ENCODE measurements at places on chromosomes 11 and 22.
A peak's percentile ranks its signal among the peaks of the same experiment; 100 is the strongest.

DNA sequence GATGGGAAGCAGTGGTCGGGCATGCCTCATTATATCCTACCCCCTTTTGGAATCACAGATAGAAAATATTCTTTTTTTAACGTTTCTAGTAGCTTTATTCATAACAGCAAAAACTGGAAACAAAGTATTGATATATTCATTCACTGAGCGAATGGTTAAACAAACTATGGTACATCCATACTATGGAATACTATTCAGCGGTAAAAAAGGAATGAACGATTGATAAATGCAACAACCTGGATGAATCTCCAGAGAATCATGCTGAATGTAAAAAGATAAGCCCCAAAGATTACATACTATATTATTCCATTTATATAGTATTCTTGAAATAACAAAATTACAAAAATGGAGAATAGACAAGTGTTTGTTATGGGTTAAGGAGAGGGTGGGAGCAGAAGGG is 7.5 kb upstream of the SULT4A1 start:
- no peak for DNase-seq

DNA sequence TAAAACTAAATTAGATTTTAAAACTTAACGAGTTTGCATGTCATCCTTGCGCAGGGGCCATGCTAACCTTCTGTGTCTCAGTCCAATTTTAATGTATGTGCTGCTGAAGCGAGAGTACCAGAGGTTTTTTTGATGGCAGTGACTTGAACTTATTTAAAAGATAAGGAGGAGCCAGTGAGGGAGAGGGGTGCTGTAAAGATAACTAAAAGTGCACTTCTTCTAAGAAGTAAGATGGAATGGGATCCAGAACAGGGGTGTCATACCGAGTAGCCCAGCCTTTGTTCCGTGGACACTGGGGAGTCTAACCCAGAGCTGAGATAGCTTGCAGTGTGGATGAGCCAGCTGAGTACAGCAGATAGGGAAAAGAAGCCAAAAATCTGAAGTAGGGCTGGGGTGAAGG is 10.6 kb downstream of the LIMK2 start:
- no peak for DNase-seq

DNA sequence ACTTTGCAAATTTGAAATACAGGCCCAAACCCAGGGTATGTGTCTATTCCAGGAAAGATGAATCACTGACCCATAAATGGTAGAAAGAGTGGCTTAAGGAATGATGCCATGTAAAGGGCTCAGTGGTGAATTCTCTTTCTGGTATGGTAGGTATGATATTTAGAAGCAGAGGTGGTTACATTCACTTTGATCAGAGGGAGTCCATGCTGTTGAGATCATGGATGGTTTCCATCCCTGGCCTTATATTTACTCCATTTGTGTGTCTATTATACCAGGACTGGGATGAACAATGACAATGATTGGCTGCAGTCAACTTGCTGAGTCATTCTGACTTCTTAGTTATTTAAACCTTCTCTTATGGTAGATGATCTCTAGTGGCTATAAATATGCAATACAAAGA is 419.8 kb upstream of the LRRC4C start:
- DNase-seq: no peak

DNA sequence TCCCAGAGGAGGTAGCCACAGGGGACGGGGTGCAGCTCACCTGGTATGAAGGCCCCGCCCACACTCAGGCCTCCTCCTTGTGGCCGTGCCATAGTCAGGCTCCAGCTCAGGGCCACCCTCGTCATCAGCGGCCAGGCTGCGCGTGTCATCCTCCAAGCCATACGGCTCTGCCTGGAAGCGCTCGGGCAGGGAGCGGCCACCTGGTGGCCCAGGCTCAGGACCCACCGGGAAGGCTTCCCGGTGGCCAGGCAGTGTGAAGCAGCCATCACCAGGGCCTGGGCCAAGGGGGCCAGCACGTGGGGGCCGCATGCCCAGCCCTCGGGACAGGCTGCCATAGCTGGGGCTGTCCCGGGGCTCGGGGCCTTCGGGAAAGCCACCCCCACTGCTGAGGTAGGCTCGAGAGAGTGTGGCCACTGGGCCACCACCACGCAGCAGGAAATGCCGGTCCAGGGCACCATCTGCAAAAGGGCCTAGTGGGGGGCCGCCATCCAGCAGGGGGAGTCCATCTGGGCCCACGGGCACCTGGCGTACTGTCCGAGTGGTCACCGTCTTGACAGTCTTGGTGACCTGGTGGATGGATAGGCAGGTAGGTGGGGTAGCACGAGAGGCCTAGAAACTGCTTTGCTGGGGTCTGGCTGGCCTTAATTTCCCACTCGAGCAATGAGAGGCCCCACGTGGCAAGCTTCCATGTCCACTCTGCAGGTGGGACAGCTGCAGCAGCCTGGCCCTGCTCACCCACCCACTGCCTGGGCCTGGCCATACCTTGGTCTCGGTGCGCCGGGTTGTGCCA is 35.3 kb downstream of the ARVCF start:
- no peak for DNase-seq

DNA sequence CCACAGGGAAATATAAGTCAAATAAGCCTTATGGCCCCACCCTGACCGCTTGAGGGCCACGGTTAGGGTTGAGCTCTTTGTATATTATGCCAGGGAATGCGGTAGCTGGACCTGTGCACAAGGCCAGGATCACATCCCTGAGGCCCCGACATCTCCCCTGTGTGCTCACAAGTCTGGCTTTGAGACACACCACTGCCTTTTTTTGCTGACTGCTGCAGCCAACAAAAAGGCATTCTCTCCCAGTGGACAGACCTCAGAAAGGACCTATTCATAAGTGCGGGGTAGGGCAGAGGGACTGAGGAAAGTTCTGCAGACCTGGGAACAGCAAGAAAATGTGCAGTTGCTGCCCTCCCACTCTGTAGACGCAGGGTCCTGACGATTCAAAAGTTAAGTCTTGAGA is 3.4 kb upstream of the SIDT2 start:
- DNase-seq: no peak

- DNase-seq: no peak
These were observed 35.3 kb downstream of the BCR start for GRCh38 chr22:23215294-23216241.

GRCh38 chr22:17418890-17419324 is 49.6 kb downstream of the CECR2 start:
- no peak for DNase-seq

GRCh38 chr11:130100381-130101095 is 30.8 kb downstream of the APLP2 start:
- no peak for DNase-seq

GRCh38 chr11:110491577-110492320 is 62.0 kb downstream of the FDX1 start:
- no peak for DNase-seq

GRCh38 chr11:21625982-21626381 is 566.9 kb upstream of the ANO5 start:
- no peak for DNase-seq

GRCh38 chr22:26910845-26911244 is 253.5 kb downstream of the MIAT start:
- DNase-seq: no peak

GRCh38 chr11:90468923-90469322 is 246.1 kb upstream of the CHORDC1 start:
- no peak for DNase-seq

DNA sequence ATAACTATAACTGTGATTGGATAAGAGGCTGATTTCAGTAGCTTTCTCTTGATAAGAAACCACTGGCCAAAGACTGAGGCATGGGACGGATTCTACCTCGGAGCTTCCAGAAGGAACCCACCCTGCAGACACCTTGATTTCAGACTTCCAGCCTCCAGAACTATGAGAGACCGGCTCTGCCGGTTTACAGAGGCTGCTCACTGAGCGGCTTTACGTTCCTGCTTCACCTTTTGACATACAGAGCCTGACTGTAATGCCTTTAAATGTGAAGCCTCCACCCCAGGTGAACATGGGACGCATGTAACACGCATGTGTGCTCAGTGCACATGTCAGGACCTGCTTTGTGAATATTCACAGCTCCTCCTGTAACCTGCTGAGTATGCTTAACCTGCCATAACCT is 361.5 kb downstream of the CTTN start:
- DNase-seq: no peak

DNA sequence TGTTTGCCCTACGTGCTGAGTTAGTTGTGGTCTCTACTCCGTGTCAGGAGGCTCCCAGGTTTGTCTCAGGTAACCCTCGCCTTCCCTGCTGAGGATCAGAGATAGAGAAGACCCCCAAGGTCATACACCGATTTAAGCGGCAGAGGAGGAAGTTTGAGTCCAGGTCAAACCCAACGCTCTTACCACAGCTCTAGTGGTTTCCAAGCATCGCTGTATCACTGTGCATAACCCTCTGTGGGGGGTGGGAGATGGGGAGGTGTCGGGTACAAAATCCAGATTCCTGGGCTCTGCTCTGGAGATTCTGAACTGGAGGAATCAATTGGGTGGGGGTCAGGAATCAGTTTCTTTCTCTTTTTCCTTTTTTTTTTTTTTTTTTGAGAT is 627 bp downstream of the DNAJC4 start:
- DNase-seq: no peak

DNA sequence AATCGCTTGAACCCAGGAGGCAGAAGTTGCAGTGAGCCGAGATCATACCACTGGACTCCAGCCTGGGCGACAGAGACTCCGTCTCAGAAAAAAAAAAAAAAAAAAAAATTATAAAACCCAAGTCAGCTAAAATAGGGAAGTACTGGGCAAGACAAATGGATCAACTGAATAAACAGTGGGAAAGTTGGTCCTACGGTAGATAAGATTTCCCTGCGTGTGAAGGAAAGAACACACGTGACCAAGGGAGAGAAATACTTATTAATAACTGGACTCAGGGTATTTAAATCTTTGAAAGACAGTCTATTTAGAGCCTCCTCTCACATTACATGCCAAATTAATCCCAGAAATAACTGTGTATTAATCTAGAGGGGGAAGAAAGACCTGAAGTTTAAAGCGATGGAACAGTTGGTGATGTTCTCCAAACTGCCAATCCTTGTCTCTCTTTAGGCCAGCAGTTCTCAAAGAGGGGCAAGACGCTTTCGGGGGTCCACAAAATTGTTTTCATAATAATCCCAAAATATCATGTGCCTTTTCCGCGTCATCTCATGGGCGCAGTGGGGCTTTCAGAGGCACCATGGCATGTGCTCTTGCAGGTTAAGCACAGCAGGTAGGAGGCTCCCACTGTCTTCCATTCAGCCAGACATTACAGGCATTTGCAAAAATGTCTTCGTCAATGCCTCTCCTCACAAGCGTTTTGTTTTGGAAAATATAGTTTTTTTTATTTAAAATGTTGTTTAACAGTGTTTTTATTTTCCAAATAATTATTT is 6.6 kb downstream of the RTL6 start:
- no peak for DNase-seq

DNA sequence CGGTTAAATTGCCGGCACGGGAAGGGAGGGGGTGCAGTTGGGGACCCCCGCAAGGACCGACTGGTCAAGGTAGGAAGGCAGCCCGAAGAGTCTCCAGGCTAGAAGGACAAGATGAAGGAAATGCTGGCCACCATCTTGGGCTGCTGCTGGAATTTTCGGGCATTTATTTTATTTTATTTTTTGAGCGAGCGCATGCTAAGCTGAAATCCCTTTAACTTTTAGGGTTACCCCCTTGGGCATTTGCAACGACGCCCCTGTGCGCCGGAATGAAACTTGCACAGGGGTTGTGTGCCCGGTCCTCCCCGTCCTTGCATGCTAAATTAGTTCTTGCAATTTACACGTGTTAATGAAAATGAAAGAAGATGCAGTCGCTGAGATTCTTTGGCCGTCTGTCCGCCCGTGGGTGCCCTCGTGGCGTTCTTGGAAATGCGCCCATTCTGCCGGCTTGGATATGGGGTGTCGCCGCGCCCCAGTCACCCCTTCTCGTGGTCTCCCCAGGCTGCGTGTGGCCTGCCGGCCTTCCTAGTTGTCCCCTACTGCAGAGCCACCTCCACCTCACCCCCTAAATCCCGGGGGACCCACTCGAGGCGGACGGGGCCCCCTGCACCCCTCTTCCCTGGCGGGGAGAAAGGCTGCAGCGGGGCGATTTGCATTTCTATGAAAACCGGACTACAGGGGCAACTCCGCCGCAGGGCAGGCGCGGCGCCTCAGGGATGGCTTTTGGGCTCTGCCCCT is 529 bp upstream of the CCND1 start:
- no peak for DNase-seq

GRCh38 chr11:93512073-93512475 is 31.1 kb downstream of the SMCO4 start:
- peak; percentile 25 for DNase-seq

DNA sequence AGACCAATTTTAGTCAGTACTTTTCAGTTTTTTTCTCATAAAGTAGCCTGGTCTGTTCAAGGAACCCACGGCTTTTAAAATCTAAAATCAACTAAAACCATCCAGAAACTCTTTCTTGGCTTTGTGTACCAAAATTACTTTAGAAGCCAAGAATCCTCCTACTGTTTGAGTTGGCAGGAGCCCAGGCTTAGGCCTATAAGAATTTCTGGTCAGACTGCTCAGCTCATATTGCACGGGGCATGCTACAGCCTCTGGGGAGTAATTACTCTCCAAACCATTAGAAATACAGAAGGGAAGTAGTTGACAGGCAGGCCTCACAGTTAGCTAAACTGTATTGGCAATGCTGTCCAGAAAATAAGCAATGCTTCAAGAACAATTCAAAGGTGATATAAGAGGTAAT is 1862.9 kb upstream of the RAG2 start:
- DNase-seq: no peak

DNA sequence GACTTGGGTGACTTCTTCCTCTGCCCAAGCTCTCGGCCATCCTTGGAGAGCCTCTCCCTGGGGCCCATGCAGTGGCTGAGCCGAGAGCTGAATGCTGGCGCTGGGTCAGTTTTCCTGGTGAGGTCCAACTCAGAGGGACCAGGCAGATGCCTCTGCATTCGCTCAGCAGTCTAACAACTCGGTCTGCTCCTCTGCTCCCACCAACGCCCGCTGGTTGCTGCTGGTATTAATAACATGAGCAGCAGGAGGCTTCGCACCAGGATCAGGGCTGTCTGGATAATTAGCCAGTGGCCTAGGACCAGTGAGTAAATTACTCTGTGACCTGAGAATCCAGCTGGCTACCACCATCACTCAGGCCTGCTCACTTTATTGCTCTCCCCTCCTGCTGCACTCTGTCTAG is 77.7 kb upstream of the FAM181B start:
- DNase-seq: no peak

- DNase-seq: no peak
These were observed 23.6 kb upstream of the MYRF start for GRCh38 chr11:61728940-61729219.

DNA sequence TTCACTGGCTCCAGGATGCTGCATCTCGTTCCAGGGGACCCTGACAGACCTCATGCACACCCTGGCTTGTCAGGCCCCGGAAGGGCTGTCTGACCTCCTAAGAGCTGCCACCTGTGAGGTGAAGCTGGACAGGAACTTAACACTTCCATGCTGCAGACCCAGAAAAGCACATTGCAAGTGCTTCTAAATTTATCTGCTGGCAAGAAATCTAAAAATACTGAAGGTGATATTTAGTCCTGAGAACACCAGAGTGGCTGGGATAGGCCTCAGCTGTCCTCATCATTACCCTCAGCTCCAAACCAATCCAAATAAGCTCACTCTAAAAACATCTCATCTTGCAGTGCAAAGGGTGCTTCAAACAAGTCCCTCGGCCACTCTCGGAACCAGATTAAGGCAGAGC is 46.7 kb downstream of the ABTB2 start:
- no peak for DNase-seq

All from activated T-helper 2 cell treated with anti-CD3 and anti-CD28 coated beads, Interferon-gamma antibody, Interleukin-2, Interleukin-4, amounts not matched to agents 10 μg/mL and 5 μg/mL and 100 μg/mL, durations not matched to agents 14 hours and 24 hours and 36 hours (primary cell).